ENCODE measurements at places on chromosomes 11 and 22. TPM values are rescaled to one million over a fixed set of nuclear protein-coding genes. Genes with fewer than 3 reads are reported as not detected.
A peak's percentile ranks its signal among the peaks of the same experiment; 100 is the strongest.

DNA sequence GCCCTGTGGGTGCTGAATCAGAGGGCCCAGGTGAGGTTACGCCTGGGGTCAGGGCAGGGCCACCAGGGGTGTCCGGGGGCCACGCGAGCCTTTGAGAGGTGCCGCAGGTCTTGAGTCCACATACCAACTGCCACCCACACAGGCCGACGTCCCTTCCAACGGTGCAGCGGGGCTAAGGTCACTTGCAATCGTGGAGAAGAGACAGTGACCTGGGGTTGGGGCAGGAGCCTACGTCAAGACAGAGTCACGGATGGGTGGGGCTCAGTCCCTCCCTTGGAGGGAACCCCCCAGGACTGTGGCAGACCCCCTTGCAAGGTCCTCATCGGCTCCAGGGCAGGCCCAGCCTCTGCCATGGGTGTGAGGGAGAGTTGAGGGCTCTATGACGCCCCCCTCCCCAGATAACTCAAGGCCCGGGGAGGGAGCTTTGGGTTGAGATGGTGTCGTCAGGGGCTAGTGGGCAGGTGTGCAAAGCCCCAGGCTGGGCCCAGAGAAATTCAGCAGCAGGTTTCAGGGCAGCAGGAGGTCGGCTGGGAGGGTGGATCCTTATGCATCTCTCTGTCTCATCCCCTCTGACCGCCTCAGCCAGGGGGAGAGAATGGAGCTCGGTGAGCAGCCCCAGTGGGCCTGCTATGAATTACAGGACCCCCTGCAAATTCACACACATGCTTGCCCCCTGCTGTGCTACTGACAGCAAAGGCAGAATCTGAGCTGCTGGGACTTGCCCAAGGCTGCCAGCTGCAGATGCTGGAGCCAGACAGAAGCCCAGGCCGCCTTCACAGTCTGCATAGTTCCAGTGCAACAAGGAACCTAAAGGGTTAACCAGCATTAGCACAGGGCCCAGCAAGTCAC, 60.0 kb downstream of the MYEOV start:
- no peaks in the 10 kb centered on the region for H3K4me1 ChIP-seq
- DNase-seq = no peak
- no peak overlapping the region for H3K4me3 ChIP-seq
- no peak overlapping the region for H3K27ac ChIP-seq
- no peaks in the 10 kb centered on the region for H3K27me3 ChIP-seq
- H3K36me3 ChIP-seq = no peaks in the 10 kb centered on the region

- no peak overlapping the region for H3K4me3 ChIP-seq
- H3K27me3 ChIP-seq = no peaks in the 10 kb centered on the region
- no peaks in the 10 kb centered on the region for H3K36me3 ChIP-seq
- H3K27ac ChIP-seq = peak overlapping the region; percentile 73
Measured at GRCh38 chr11:88535916-88536547, 198.5 kb upstream of the CTSC start.

- no peaks in the 10 kb centered on the region for H3K4me1 ChIP-seq
- H3K27me3 ChIP-seq = no peaks in the 10 kb centered on the region
- H3K27ac ChIP-seq = no peak overlapping the region
- no peaks in the 10 kb centered on the region for H3K36me3 ChIP-seq
- no peak overlapping the region for H3K4me3 ChIP-seq
Measured at GRCh38 chr11:120579611-120580031, 68.1 kb downstream of the GRIK4 start.

DNA sequence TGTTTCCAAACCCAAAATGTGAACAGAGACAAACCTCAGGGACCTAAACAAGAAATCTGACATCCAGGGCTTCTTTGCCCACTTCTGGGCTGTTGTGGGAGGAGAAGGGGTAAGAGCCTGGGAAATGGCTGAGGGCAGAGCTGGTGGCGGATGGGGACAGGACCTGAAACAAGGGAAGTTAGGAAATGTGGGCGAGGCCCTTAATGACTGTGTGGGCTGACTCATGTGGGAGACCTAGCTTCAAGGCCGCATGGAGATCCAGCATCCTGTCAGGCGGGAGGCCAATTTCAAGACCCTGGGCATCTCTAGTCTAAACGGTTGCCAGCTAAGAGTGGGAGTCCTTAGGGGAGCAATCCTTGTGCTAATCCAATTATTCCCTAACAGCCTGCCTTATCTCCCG, 2.1 kb upstream of the OAF start:
- H3K36me3 ChIP-seq = no peaks in the 10 kb centered on the region
- H3K27ac ChIP-seq = peak overlapping the region; percentile 91
- DNase-seq = no peak
- no peaks in the 10 kb centered on the region for H3K27me3 ChIP-seq
- no peak overlapping the region for H3K4me3 ChIP-seq
- no peaks in the 10 kb centered on the region for H3K4me1 ChIP-seq

DNA sequence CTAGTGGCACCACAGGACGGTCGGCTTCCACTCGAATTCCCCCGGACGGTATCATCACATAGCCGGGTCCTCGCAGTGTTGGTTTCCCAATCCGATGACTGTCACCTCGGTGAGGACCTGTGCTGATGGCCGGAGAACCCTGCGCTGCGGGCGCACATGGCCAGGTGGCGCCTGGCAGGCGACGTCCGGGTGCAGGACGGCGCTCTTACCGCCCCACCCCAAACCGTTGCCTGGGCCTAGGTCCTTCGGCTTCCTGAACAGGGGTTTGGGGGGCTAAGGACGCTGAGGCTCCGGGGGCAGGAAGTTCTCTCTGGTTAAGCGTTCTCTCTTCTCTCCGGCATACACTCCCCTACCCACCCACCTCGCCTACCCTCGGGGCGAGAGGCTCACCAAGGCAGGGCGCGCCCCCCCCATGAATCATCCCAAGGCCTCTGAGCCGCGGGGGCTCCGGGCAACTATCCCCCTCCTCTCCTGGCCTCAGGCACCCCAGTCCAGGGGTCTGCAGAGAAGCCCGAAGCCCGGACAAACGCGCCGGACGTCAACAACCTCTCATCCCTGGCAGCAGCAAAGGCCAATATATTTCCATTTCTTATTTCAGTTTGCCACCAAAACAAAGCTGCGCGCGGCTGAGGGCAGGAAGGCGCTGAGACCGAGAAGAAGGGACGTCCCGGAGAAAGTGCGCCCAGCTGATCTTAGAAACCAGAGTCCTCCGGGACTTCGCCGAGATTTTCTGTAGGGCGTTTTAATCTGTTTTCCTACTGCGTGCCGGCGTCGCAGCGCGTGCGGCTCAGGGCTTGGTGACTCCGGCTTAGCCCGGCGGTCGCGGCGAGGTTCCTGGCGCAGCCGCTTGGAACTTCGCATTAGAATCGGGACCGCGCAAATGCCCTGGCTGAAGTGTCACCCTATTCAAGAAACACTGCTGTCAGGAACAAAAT, 5.6 kb downstream of the ALX4 start:
- no peak overlapping the region for H3K27ac ChIP-seq
- H3K4me1 ChIP-seq = peaks cover 42% of the 10 kb centered on the region
- no peaks in the 10 kb centered on the region for H3K36me3 ChIP-seq
- H3K27me3 ChIP-seq = peaks cover 84% of the 10 kb centered on the region

GRCh38 chr11:134025082-134025429, 43.8 kb upstream of the JAM3 start:
- H3K27me3 ChIP-seq = peaks cover 23% of the 10 kb centered on the region
- no peak for DNase-seq
- no peaks in the 10 kb centered on the region for H3K4me1 ChIP-seq

- H3K27ac ChIP-seq = no peak overlapping the region
- H3K27me3 ChIP-seq = no peaks in the 10 kb centered on the region
- no peak overlapping the region for H3K4me3 ChIP-seq
Measured at GRCh38 chr11:9138612-9139579, 47.5 kb upstream of the SCUBE2 start.

- no peak for DNase-seq
- no peak overlapping the region for H3K27ac ChIP-seq
- no peaks in the 10 kb centered on the region for H3K36me3 ChIP-seq
- no peaks in the 10 kb centered on the region for H3K27me3 ChIP-seq
- H3K4me3 ChIP-seq = no peak overlapping the region
Measured at GRCh38 chr11:79396674-79397073, 44.2 kb downstream of the TENM4 start.

DNA sequence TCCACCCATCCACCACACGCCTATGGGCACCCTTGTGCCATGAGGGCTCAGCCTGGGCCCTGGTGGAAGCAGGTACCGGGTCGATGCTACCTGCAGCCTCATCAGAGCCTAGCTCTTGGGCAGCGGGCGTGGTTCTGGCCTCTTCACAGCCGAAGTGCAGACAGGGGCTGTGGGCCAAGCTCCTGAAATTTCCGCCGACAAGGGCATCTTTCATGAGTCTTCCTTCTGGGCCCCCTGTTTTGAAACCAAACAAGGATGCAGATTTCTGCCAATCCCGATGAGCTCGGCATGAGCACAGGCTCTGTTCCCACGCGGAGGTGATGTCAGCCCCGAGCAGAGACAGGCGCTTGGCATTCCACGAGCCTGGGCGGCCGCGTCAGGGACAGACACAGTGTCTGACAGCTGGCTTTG, 22.6 kb upstream of the MGAT3 start:
- peaks cover 40% of the 10 kb centered on the region for H3K4me1 ChIP-seq
- H3K36me3 ChIP-seq = peaks cover 3% of the 10 kb centered on the region
- no peak for DNase-seq
- H3K27ac ChIP-seq = peak overlapping the region; percentile 91

DNA sequence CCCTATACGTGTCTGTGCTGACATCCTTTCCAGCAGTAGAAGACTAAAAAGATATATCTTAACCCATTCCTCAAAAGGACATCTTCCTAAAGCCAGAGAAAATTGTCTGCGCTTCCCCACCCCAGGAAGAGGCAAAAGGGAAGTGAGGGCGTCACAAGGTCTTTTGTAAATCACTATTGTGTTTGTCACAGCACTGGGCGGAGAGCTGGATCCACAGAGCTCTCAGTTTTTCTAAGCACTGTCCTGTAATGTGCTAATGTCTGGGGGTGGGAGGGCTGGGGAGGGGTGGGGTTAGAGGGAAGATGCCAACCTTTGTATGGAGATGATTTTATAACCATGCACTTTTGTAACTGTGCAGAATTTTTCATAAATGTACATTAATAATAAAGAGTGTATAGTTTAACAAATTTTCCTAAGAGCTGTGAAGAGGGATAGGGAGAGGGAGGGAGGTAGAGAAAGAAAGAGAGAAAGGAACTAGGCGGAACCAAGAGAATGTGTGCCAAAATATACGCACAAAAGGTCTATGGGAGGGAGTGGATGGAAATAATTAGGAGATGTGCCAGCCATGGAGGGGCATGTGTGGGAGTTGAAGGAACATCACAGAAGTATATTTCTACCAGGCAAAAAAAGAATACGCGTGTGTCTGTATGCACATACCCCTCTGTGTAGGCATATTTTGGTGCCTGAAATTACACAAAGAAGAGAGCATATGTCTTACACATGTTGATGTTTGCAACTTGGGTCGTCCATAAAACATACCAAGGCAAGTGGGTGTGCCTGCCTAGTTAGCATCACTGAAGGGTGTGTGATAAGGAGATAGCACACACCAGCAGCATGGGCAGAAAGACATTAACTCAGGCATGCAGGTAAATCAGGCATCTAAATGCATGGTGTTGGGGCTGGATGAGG, 9.8 kb downstream of the LRRC55 start:
- H3K4me3 ChIP-seq = no peak overlapping the region
- H3K4me1 ChIP-seq = no peaks in the 10 kb centered on the region
- DNase-seq = no peak
- no peaks in the 10 kb centered on the region for H3K27me3 ChIP-seq
- H3K27ac ChIP-seq = no peak overlapping the region
- no peaks in the 10 kb centered on the region for H3K36me3 ChIP-seq

GRCh38 chr11:2991452-2992233, 486 bp downstream of the NAP1L4 start:
- no peaks in the 10 kb centered on the region for H3K27me3 ChIP-seq
- H3K27ac ChIP-seq = peak overlapping the region; percentile 98
- no peak for DNase-seq
- no peaks in the 10 kb centered on the region for H3K36me3 ChIP-seq

DNA sequence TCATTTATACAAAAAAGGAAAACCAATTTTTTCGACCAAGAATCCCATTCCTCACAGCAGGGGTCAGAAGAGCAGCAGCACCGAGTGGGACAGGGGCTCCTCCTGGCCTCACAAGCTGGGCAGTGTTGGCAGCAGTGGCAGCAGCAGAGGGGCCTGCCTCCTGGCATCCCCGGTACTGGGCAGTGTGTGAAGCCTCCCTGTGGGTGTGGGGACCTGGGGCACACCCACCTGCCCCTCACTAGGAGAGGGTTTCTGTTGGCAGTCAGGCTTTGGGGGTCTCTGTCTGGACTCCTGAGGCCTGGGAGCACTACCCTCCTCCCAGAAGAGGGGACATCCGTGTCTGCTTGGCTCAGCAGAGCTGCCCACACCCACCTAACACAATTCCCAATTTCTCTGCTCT, 67.8 kb downstream of the NECTIN1 start:
- H3K27me3 ChIP-seq = no peaks in the 10 kb centered on the region
- no peak overlapping the region for H3K4me3 ChIP-seq
- H3K4me1 ChIP-seq = no peaks in the 10 kb centered on the region
- no peaks in the 10 kb centered on the region for H3K36me3 ChIP-seq

GRCh38 chr22:25666308-25666707, 75.7 kb upstream of the MYO18B start:
- no peaks in the 10 kb centered on the region for H3K27me3 ChIP-seq
- no peak overlapping the region for H3K27ac ChIP-seq
- DNase-seq = peak; percentile 22
- H3K4me1 ChIP-seq = peaks cover 25% of the 10 kb centered on the region
- no peak overlapping the region for H3K4me3 ChIP-seq

DNA sequence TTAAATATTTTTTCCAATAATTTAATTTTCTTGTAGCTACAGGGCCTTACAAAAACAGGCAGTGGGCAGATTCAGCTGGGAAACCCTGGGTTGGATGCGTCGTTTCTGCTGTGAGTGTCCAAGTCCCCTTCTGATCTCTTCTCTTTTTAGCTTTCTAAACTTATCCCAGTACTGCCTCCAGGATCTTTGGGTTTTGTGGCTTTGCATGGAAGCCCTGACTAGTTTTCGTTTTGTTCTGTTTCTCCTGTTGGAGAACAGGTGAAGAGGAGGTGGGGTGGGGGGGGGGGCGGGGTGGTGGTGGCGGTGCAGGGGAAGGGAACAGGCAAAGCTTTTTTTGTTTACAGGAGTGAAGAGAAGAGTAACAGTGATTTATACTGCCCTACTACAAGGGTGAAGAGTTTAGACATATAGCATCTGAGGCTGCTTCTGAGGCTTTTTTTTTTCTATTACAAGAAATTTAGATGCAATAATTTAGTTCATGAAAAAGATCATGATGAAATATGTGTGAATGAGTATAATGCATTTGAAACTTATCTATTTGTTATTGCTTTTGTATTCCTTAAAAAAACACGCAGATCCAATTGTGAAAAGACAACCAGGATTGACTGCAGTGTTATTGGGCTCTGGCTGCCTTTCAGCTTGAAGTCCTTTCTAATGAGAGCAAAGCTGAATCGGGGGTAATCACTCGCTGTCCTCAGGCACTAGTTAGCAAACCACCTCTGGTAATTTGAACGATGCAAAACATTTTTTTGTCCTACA, 142.9 kb downstream of the NCAM1 start:
- no peak overlapping the region for H3K27ac ChIP-seq
- H3K27me3 ChIP-seq = no peaks in the 10 kb centered on the region
- no peaks in the 10 kb centered on the region for H3K4me1 ChIP-seq
- no peak for DNase-seq
- H3K36me3 ChIP-seq = no peaks in the 10 kb centered on the region

GRCh38 chr11:66936311-66936711, 21.9 kb downstream of the PC start:
- no peaks in the 10 kb centered on the region for H3K36me3 ChIP-seq
- H3K27me3 ChIP-seq = no peaks in the 10 kb centered on the region
- no peak for DNase-seq
- H3K4me3 ChIP-seq = no peak overlapping the region
- H3K4me1 ChIP-seq = peaks cover 15% of the 10 kb centered on the region

Gene DCUN1D5
- 75.6 TPM for total RNA-seq

Gene BATF2
- 0.63 TPM for total RNA-seq

Gene TSPAN32
- 9.0 TPM for total RNA-seq

Gene DBX1
- total RNA-seq = not detected

Gene TREH
- not detected for total RNA-seq

Gene APOL5
- 4.2 TPM for total RNA-seq

Gene SAA1
- 18.4 TPM for total RNA-seq
